G401 (cell line): ENCODE measurements at places on chromosomes 3 and 15. TPM values are rescaled to one million over a fixed set of nuclear protein-coding genes. Genes with fewer than 3 reads are reported as not detected.

The CHRM5 gene
- 0.18 TPM in 1 of 2 replicates, not detected in the other for total RNA-seq

The IL17RE gene
- 3.6 and 5.3 TPM in 2 replicates for total RNA-seq

The SEMA3G gene
- 0.10 and 0.98 TPM in 2 replicates for total RNA-seq

The SLC28A2 gene
- not detected in 2 replicates for total RNA-seq

The LINGO1 gene
- 8.8 and 16.0 TPM in 2 replicates for total RNA-seq

The HRG gene
- not detected in 2 replicates for total RNA-seq

The SCG5 gene
- total RNA-seq = 0.18 TPM in 1 of 2 replicates, not detected in the other

The TRIM59 gene
- 0.06 TPM in 1 of 2 replicates, not detected in the other for total RNA-seq

The GPR87 gene
- total RNA-seq = 0.20 TPM in 1 of 2 replicates, not detected in the other

The COLQ gene
- total RNA-seq = 0.17 and 0.68 TPM in 2 replicates

The SI gene
- total RNA-seq = not detected in 2 replicates

The MCF2L2 gene
- 0.31 and 2.6 TPM in 2 replicates for total RNA-seq

The LRRC2 gene
- not detected in 2 replicates for total RNA-seq

The CHRNB4 gene
- total RNA-seq = not detected in 2 replicates

The CCK gene
- not detected in 2 replicates for total RNA-seq

The GOLGB1 gene
- total RNA-seq = 10.9 and 34.7 TPM in 2 replicates

The GPD1L gene
- 12.9 and 18.9 TPM in 2 replicates for total RNA-seq

The TGM5 gene
- total RNA-seq = not detected in 2 replicates

The SENP8 gene
- total RNA-seq = 1.4 and 4.4 TPM in 2 replicates

The SELENOT gene
- 75.1 and 130 TPM in 2 replicates for total RNA-seq

The GABRR3 gene
- not detected in 2 replicates for total RNA-seq

The SPRED1 gene
- total RNA-seq = 8.2 and 17.6 TPM in 2 replicates

The KBTBD13 gene
- total RNA-seq = 0.37 TPM in 1 of 2 replicates, not detected in the other

The SLC22A14 gene
- not detected in 2 replicates for total RNA-seq

The TNNC1 gene
- 86.7 and 117 TPM in 2 replicates for total RNA-seq

The PRRT3 gene
- 8.6 and 11.5 TPM in 2 replicates for total RNA-seq

The HYAL1 gene
- 15.8 and 18.4 TPM in 2 replicates for total RNA-seq

The UPK1B gene
- total RNA-seq = not detected in 2 replicates

The AGBL1 gene
- total RNA-seq = not detected in 2 replicates

The SAMMSON gene
- not detected in 2 replicates for total RNA-seq

The ISL2 gene
- total RNA-seq = 0.44 TPM in 1 of 2 replicates, not detected in the other

The CA12 gene
- total RNA-seq = 3.8 and 7.9 TPM in 2 replicates

The CLDN16 gene
- not detected in 2 replicates for total RNA-seq

The FBLN2 gene
- total RNA-seq = 2.4 and 5.0 TPM in 2 replicates

The C3orf62 gene
- total RNA-seq = 0.31 and 1.7 TPM in 2 replicates

The DET1 gene
- total RNA-seq = 2.1 and 4.2 TPM in 2 replicates

The HACL1 gene
- total RNA-seq = 15.0 and 17.4 TPM in 2 replicates

The LMAN1L gene
- not detected in 2 replicates for total RNA-seq

The SLC9A9 gene
- total RNA-seq = not detected in 2 replicates

The CSPG5 gene
- 5.9 and 8.5 TPM in 2 replicates for total RNA-seq

The GOLGA8T gene
- total RNA-seq = not detected in 2 replicates

The NR2C2 gene
- total RNA-seq = 6.9 and 8.5 TPM in 2 replicates

The KLHL18 gene
- 8.7 and 19.4 TPM in 2 replicates for total RNA-seq

The FOXB1 gene
- not detected in 2 replicates for total RNA-seq

The PPM1L gene
- total RNA-seq = under 0.01 TPM in 1 of 2 replicates, not detected in the other

The ANKUB1 gene
- total RNA-seq = not detected in 2 replicates

The SPINK8 gene
- not detected in 2 replicates for total RNA-seq
